NAMALWA (cell line): ENCODE measurements at places on chromosomes 4 and X.

DNA sequence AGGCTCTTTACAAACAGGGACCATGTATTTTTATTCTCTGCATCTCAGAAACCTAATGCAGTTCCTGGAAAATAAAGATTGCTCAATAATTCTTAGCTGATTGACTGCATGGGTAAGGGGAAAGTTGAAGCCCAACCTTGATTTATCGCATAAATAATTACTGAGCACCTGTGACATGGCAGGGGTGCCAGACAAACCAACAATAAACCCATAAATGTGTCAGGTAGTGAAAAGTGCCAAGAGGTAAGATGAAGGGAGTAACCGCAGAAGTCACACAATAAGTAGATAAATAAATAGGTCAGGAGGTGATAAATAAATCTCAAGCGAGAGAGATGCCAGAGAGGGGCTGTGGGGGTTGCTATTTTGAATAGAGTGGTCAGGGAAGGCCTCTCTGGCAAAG lies 20.1 kb upstream of the AP1S2 start:
- DNase-seq = no peak

DNA sequence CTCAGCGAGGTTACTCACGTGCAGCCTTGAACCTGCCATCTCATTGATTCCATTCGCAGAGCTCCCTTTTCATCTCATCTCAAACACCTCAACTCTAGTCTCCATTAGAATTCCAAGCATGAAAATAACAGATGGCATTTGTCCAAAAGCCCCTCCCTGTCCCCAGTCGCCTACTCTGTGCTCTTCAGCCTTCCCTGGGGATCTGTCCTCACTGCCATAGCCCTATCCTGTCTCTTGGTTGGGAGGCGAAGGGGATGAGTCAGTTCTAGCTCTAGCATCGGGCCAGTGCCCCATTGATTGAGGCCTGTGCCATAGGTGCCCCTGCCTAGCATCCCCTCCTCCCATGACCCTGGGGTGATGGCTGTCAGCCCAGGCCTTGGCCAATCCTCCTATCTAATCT lies 134.0 kb upstream of the PJA1 start:
- DNase-seq = no peak

DNA sequence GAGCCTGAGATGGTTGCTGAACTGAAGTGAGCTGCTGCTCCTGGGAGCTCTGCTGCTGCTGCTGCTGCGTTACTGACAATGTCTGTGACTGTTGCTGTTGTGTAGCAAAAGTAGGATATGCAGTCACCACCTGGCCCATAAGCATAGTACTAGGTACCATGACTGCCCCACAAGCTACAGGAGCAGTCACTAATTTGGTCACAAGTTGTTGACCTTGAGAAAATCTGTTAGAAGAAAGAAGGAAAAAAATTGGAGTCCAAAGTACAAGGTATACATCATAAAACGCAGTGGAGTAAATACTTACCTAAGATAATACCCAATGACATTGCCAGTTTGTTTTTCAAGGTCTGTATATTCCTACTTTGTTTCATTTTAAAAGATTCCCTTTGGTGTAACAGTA lies 42.6 kb downstream of the TMEM165 start:
- no peak for DNase-seq

- DNase-seq = no peak
These were observed 252.7 kb downstream of the OPHN1 start for GRCh38 chrX:68180579-68180978.
